NCI-H146 (cell line): ENCODE measurements at places on chromosomes 5 and 9.
A peak's percentile ranks its signal among the peaks of the same experiment; 100 is the strongest.

DNA sequence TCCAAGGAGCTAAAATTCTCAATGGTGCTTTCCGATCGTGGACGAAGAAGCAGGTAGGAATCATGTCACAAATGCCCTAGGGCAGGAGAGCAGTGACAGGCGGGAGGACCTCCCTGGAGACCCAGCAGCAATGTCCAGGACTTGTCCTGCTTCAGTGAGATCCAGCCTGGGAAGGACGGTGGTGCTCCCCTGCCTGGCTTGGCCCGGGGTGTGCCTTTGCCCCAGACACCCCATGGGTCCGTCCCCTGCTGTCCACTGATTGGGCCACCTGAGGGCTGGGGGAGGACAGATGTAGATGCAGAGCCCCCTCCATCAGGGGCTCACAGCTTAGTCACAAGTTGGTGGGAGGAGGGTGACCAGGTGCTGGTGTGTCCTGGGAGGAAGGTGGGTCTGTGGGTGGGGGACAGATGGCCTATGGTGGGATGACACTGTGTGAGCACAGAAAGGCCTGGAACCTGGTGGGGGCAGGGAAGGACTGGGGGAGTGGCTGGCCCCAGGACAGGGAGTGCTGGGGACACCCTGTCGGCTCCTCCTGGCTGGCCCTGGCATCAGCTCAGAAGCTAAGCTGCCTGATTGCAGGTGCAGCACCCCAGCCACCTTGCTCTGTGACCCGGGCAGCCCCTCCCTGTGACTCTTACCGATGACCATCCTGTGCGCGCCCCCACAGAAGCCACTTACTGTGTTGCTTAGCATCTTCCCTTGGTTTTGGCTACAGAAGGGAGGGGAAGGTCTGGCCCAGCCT, 82.0 kb downstream of the PHF2 start:
- DNase-seq, result no peak

- DNase-seq, result no peak
Observed at GRCh38 chr5:55427157-55427556, 107.6 kb downstream of the PLPP1 start.

DNA sequence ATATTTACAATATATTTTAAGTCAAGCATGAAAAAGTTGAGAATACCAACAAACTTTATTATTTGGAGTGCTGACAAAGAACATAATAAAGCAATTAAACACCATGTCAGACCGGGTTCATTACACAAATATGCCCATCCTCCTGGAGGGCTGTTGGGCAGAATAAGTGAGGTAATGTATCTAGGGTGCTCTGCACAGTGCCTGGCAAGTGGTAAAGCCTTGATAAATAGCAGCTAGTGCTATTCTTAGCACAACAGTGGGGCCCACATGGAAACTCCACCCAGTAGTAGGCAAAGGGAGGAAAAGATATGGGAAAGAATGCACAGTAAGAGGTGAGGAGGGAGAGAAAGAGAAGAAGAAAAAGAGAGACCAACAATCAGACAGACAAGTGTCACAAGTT, 97.7 kb downstream of the SLC1A3 start:
- no peak for DNase-seq

- no peak for DNase-seq
Observed at GRCh38 chr5:156367597-156367996, 40.6 kb downstream of the SGCD start.

DNA sequence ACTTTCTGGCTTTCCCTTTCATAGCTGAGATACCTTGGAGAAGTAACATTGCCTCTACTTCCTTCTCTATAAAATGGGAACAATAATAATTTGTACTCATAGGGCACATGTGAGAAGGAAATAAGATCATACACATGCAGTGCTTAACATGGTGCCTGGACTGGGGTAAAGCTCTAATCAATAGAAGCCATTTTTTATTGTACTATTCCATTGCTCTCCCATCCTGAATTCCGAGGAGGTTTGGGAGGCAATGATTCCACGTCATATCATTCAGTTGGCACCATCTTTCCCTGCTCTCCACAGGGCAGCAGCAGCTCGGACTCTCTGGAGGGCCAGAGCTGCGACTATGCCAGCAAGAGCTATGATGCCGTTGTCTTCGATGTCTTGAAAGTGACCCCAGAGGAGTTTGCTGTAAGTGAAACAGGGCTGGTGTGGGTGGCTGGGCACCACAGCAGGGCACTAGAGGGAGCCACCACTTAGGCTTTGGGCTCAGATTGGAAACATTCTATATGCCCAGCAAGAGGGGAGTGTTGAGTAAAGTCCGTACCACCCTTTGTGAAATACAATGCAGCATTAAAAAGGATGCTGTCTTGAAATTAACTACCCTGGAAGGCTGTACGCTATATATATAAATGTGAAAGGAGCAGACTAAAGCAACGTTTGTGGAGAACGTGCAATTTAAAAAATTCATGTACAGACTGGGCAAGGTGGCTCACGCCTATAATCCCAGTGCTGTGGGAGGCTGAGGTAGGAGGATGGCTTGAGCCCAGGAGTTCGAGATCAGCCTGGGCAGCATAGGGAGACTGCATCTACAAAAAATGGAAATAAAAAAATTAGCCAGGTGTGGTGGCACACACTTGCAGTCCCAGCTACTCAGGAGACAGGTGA, 51.2 kb downstream of the RALGPS1 start:
- no peak for DNase-seq

DNA sequence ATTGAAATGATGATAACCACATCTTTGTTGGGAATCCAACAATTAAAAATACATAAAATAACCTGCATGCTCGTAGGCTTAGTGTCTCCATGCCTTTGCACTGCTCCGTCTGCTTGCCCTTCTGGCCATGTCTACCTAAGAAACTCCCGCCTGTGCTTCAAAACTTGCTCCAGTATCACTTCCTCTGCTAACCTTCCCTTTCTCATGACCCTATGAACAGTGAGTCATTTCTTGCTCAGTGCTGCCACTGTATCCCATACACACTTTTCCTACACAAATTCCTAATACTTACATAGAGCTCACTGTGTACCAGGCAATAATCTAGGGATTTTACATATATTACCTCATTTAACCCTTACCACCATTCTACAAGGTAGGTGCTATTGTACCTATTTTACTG, 33.5 kb downstream of the TMEM245 start:
- no peak for DNase-seq

DNA sequence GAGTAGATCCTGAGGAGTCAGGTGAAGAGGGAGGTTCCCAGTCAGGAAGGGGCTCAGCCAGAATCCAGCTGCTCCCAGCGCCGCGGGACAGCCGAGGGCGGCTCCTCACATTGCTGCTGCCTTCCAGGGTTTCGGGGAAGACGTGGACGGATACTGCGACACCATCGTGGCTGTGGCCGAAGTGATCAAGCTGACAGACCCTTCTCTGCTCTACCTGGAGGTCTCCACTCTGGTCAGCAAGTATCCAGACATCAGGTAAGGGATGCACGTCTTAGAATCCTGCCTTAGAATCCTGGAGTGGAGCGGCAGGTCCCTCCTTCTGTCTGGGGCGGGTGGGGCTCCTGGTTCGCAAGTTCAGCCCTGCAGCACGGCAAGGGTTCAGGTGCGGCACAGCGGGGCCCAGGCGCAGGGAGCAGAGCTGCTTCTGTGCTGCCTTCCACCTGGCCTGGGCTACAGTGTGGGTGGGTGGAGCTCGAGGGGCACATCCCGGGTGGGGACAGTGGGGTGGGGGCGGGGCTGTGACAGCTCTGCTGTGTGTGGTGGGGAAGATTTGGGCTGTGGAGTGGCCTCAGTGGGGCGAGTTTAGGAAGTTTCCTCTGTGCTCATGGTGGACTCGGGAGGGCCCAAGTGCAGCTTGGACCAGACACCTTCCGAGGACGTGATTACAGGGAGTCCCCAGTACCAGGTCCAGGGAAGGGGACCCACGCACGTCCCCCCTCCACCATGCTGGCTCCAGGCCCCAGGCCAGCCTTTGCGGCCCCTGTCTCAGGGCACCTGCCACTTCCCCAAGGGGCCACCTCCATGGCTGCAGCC, 22.8 kb downstream of the EXOC3 start:
- DNase-seq, result no peak

GRCh38 chr9:2494562-2494961, 127.0 kb upstream of the VLDLR start:
- DNase-seq, result peak; percentile 12

- no peak for DNase-seq
Observed at GRCh38 chr5:171750311-171750788, 35.3 kb upstream of the SMIM23 start.

- DNase-seq, result no peak
Observed at GRCh38 chr9:93586290-93587057, 10.1 kb downstream of the PHF2 start.

DNA sequence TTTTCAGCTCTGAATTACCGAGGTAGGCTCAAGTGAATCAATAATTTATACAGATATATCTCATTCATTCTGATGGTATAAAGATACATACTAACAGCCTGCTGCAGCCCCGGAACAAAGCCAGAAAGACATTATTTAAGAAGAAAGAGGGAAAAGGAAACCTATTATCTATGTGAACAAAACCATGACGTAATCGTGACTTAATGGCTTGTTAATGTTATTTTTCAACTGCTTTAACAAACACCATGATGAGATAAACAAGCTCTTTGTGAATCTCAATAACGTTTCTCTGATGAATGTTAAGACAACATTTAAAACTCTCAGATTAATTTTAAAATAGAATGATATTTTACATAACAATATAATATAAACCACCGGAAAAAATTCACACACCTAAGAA, 237.1 kb downstream of the SLF1 start:
- peak; percentile 23 for DNase-seq

DNA sequence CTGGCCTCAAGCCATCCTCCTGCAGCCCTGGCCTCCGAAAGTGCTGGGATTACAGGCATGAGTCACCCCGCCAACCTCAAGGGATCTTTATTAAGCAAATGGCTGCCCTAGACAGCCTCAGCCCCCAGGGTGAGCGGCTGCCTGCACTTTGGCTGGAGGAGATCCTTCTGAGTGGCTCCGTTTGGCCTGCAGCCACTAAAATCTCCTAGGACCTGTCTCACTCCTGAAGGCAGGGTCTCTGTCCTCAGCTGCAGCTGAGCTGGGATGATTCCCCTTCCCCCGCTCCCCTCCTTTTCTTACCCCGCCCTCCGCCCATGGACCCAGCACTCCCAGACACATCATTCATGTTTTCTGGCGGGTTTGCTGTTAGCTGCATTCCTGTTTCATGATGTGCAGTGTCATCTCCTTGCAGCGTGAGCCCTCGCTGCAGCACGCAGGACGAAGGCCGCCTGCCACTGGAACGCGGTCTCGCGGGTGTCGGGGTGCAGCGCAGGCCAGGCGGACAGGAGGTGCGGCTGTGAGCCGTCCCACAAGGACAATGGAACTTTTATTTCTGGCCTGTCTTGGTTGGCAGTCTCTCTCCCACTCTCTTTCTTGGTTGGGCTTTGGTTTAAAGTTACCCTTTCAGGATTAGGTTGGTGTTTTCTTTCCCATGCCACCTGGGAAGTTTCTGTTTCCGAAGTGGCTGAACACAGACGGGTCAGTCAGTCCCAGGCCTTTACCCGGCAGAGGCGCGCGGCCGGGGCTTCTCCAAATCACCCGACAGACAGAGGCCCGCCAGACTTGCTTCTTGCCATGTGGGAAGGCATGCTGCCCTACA, 137.1 kb downstream of the FOXD1 start:
- DNase-seq, result no peak

DNA sequence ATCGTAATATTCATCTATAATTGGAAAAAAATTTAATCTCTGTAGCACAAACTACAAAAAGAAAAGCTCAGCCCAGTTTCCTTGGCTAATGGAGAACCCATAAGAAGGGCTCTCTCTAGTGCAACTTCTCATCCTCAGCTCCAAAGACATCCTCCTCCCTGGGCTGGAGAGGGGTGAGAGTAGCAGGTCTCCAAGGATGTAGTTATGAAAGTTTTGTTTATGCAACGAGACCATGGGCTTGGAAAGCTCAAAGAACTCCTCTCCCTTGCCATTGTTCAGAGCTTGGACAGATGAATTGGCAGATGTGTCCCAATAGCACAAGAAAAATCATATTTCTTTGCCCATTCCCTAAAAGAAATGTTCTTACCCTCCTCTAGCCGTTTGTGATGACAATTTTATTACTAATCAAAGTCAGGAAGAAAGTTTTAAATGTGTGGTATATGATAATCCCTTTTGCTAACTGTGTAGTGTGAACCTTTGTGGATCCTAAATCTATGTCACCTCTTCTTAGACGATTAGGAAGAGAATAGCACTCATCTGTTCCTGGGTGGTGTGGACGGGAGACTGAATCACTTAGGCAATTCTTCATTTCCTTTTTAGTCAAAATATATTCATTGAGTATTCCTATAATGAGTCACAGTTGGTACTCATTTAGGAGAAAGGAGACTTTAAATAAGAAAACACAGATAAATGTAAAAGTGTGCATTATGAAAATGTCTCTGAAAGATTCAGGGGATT, 52.2 kb downstream of the GARNL3 start:
- DNase-seq, result no peak

DNA sequence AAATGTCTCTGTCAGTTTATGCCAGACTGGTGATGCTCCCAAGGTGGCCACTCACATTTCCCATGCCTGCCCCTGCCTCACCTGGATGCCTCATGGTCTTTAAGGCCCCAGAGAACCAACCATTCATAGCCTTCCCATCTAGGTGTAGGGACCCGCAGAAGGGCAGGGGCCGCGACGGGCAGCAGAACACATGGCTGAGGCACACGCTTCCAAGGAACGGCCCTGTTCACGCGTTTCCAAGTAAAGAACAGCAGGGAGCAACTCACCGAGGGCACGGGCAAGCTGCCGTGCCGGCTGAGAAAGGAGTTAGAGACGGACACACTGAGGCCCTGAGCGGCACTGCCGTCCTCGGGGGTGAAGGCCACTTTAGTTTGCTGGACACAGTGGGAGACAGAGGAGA, 73.5 kb downstream of the PRRT1B start:
- DNase-seq, result no peak

DNA sequence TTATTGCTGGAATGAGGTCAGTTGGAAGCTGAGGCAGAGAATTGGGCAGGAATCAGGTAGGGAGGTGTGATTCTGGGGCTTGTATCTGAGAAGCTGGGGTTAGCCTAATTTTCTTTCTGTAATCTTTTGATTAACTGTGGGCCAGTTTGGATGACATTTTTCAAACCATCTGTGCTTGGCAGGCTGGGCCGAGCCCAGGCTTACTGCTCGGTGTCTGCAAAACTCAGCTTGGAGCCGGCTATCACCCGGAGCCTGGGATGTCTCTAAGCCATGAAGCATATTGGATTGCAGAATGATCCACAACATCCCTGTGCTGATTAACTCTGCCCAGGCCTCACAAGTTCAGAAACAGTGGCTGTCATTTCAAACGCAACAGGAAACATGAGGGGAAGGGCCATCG, 26.5 kb downstream of the KCNMB1 start:
- no peak for DNase-seq

DNA sequence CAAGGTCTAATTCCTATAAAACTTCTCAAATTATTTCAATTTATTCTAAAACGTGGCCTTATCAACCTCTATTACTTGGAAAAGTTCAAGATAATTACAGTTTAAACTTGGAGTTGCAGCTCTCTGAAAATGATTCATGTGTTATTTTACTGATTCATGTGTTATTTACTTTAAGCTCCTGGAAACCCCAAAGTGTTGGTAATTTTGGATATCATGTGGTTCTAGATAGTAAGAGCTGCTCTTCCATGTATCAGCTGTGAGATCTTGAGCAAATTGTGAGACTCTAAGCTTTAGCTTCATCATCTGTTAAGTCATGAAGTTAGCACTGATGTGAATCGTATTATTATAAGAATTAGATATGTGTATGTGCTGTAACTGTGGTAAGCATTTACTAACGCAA, 749.2 kb downstream of the TLE4 start:
- no peak for DNase-seq
